Amygdala (tissue), 56 donors: ENCODE measurements at places on chromosomes 11 and 22.

DNA sequence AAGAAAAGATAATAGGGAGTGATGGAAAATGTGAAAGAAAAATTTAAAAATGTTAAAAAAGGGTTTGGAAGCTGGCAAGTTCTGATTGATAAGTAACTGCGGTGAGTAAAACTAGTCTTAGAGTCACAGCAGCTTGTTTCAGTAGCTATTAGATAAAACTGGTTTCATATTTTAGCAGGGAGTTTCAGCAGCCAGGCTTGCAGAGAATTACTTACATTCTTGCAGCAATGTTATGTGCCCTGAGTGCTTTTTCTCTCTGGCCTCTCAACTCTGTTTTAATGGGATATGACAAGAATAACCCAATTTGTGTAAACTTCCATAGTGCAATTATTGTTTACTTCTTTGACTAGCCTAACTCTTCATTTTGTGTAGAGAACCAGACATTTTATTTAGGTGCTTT lies 33.6 kb downstream of the PPME1 start:
- DNase-seq, result no peak

GRCh38 chr22:33073989-33074418 lies 15.8 kb upstream of the SYN3 start:
- DNase-seq, result no peak

DNA sequence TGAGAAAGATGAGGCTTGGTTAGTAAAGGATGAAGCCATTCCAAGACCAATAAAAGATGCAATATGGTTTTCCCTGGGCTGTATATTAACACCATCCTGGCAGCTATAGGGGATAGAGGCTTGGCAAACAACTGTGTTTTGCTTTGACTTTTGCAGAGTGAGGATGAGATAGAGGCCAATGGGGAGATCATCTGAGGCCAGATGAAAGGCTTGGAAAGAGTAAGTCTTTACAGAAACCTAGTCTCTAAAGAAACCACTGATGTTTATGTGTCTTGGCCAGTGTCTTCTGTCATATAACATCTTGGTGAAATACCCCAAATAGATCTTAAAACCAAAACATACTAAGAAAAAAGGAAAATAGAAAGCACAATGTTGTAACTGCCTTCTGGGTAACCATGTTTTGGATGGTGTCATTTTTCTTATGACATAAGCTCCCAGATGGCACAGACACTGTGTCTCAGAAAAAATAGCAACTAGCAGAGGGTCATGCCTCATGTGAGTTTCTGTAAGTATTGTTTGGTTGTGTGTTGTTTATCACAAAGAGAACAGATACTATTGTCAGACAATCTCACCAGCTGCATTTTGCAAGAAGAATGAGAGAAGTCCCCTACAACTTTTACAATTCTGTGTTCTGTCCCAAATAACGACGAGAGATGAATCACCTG lies 305.4 kb downstream of the ST3GAL4 start:
- no peak for DNase-seq

- no peak for DNase-seq
Observed at GRCh38 chr11:76491644-76492043, 46.8 kb downstream of the EMSY start.

GRCh38 chr11:36385121-36385970 lies 89.3 kb downstream of the PRR5L start:
- no peak for DNase-seq
